SK-MEL-5 (cell line): ENCODE measurements at places on chromosomes 1 and 21. TPM values are rescaled to one million over a fixed set of nuclear protein-coding genes. Genes with fewer than 3 reads are reported as not detected.

HTR6 gene
- total RNA-seq = 0.16 and 0.29 TPM in 2 replicates

CLCA1 gene
- total RNA-seq = not detected in 2 replicates

GJA5 gene
- total RNA-seq = not detected in 2 replicates

FALEC gene
- not detected in 2 replicates for total RNA-seq
